Activated T-helper 17 cell treated with anti-CD3 and anti-CD28 coated beads, Interleukin-2, amount 50 U/mL, for 72 hours (primary cell): ENCODE measurements at places on chromosomes 5 and 9.

GRCh38 chr5:114419067-114419388 lies 57.2 kb downstream of the KCNN2 start:
- ATAC-seq, result no peak

- no peak for ATAC-seq
Observed at GRCh38 chr9:15961217-15961616, 408.4 kb downstream of the CCDC171 start.

DNA sequence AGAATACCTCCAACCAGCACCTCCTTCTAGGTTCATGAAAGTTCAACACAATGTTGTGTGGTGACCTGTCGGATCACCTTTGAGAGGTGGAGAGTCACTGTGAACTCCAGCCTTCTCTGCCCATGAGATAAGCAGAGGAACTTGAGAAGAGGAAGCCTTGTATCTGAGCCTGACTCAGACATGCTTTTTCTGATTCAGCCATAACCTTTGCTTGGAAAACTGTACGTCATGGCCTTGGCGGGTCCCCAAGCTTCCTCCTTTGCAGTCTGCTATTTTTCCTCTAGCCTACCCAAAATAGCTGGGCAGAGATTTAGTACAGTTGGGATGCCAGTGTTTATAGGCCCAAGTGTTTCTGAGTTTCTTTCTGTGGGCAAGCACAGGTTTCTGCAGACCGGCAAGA lies 274.7 kb downstream of the CETN3 start:
- ATAC-seq, result no peak

- ATAC-seq, result no peak
Observed at GRCh38 chr5:135356522-135357318, 42.3 kb downstream of the MACROH2A1 start.

DNA sequence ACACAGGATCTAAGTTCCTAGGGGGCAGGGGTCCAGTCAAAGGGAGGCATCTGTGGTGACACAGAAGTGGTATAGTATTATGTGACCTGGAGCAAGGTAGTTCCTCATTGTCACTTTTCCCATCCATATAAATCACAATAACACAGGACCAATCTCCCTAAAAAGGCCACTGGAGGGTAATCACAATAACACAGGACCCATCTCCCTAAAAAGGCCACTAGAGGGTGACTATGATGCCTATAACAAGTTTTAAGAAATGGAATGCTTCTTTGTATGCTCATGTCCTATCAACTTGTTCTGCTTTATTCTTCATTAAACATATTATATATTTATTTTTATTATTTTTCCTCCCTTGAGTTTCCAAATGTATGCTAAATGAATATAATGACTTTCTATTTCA lies 254.6 kb downstream of the ASTN2 start:
- no peak for ATAC-seq

- ATAC-seq, result no peak
Observed at GRCh38 chr5:2184026-2184366, 301.3 kb upstream of the IRX4 start.

GRCh38 chr9:5554254-5554653 lies 43.9 kb downstream of the PDCD1LG2 start:
- ATAC-seq, result peak; percentile 56

DNA sequence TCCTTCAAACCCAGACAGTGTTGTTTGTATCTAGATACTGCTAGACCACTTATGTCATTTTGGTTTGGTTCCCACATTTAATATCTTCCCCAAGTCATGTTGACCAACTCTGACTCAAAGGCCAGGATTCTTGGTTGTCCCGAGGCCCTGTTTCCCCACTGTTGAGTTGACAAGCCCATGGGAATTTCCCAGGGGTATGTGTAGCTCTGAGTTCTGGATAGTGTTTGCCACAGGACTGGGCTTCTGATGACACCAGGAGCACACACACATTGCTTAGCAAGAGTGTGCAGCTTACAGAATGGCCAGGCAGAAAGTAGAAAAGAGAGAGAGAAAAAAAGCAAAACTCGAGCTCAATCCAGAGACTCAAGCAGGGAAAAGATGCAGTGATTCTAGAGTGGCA lies 214.4 kb downstream of the NXNL2 start:
- no peak for ATAC-seq

DNA sequence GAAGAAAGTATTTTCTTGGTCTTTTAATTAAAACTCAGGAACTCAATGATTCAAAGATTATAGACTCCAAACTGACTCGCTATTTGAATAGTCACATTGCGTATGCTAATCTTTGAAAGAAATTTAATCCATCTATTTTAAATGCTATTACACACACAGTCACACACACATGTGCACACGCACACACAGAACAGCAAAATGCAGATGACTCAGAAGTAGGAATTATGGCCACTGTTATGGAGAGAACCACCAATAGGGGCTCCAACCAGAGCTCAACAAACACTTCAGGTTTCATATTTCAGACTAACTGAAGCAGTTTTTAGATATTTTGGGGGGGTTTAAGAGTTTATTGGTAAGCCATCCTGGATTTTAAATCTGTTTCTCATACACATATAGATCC lies 1917.9 kb downstream of the EFNA5 start:
- ATAC-seq, result no peak

- ATAC-seq, result peak; percentile 6
Observed at GRCh38 chr5:173015598-173016455, 32.3 kb downstream of the ATP6V0E1 start.

DNA sequence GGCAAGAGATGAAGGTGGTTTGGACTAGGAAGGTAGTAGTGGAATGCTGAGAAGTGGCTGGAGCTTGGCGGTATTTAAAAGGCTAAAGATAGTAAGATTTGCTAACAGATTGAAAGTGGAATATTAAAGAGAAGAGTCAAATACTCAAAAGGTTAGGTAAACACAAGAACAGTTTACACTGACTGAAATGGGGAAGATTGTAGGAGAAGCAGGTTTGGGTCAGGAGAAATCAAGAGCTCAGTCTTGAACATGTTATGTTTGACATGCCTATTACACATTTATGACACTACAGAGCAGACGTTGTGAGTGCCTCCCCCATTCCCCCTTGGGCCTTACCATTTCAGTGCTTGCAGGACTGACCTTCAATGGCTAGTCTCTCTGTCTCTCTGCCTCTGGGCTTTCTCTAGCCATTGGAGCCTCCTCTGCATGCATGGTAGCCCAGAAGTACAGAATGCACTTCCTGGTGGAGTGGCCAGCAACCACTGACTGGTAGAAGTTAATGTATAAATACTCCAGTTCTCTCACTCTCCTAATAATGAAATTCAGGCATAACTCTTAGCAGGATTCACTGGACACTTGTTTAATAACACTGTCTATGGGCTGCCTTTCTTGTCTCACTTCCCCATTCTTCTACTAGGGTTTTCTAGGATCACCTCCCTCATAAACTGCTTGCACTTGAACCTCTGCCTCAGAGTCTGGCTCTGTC lies 56.8 kb downstream of the HMGCS1 start:
- ATAC-seq, result no peak

DNA sequence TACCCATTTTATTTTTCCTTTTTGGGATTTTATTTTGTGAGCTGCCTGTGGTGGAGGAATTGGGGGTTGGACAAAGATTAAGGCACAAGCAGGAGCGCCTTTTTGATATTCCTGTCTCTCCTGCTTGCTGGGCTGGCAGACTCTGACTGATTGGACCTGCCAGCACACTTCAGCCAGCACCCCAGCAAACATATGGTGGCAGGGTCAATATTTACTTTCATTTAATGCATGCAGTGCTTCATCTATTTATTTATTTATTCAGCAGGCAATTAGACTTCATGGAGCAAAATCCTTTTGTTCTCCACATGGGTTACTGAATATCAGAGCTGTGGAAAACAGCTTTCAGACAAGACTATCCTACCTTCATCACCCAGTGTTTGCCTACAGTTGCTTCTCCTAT lies 48.4 kb upstream of the EPB41L4A start:
- ATAC-seq, result no peak

DNA sequence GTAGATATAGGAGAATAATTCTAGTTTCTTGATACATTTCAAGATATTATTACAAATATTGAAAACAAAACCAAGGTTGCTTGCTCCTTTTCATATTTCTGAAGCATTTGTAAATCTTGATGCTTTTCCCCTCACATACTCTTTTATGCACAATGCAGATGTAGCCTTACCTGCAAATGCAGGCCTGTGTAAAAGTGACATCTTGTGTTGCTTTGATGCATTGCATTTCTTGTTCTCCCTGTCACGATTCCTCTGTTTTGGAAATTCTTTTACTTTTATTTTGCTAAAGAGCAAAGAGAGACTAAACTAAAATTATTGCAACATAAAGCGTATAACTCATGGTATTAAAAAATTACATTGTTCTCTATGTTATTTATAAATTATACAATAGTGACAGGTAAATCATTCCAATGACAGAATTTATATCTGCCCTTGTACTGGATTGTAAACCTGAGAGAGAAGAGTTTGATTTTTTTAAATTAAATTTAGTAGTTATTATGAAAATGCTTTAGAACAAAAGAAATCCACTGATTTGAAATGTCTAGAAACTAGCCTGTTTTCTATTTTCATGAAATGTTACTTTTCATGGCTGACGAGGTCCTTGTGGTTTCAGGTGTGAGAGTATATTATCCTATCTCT lies 970.0 kb downstream of the MAT2B start:
- no peak for ATAC-seq

- no peak for ATAC-seq
Observed at GRCh38 chr5:79772651-79773050, 83.0 kb downstream of the CMYA5 start.

DNA sequence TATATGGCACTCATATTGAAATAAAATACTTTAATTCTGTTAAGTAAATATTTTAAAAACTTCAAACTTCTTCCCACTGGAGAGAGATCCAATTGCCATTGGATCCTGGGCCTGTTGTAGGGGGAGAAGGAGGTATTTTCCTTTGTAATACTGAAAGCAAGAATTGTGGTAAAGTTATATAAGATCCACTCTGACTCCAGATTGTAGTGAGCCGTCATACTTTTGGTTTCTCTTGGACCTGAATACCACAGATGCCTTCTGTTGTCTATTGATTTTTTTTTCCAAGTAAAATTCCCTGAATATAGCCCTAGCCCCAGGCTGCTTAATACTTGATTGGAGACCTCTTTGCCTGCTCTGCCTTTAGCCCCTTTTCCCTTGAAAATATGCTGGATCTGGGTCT lies 86.9 kb downstream of the ATG10 start:
- ATAC-seq, result no peak

GRCh38 chr5:179865491-179866240 lies 7.0 kb upstream of the MRNIP start:
- ATAC-seq, result no peak

GRCh38 chr9:811106-811531 lies 30.4 kb upstream of the DMRT1 start:
- no peak for ATAC-seq

DNA sequence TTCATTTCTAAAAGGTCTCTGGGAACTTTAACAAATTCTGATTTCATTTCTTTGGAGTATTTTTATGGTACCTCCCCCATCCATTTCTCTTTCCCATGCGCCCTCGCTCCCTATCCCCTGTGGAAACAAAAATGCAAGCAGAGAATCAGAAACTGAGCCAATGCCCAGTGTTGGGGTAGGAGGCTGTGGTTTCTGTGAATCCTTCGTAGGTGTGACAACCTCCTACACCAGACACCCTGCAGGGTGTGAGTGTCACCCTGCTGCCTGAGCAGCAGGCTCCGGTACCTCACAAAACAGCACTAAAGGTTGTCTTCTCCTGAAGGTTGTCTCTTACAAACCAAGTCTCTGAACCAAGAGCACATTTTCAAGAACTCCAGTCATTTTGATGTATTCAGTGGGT lies 103.8 kb upstream of the CTSL start:
- ATAC-seq, result no peak

- no peak for ATAC-seq
Observed at GRCh38 chr9:121649476-121650216, 1.8 kb upstream of the DAB2IP start.

DNA sequence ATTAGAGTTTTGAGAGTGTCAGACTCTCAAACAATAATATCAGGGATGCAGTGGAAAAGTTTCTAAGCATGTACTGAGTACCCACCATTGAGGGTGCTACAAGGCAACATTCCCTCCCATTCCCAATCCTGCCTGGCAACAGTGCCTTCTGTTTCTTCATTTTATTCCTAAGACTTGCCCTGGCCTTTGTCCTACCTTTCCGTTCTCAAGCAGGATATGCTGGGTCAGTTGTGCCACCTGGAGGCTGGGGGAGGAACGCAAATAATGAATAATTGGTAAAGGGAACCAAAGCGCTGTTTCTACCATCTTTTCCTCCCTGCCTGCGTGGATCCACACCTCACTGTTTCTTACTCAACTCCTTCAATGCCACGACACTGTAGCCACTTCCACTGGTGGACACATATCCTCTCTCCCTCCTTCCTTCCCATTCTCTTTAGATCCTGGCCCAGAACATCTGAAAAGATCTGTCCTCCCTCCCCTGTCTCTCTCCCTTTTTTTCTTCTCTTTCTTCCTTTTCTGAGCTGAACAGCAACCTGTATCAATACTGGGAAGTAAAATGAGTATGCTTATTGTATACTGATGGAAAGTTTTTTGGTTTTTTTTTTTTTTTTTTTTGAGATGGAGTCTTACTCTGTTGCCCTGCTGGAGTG lies 149.5 kb downstream of the C9orf152 start:
- peak; percentile 69 for ATAC-seq

DNA sequence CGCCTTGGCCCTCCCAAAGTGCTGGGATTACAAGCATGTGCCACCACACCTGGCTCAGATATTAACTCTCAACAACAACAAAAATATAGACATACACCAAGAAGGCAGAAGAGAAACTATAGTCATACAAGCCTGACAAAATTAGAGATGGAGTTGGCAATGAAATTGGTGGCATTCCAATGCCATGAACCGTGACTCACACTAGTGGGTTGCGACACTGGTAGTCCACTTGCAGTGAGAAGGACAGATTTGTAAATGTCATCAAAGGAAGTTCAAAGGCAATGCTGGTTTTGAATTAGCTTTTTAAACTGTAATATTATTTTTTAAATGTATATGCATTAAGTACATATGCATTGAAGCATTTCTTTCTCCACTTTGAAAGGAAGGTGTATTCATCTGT lies 8.5 kb upstream of the DNAJC25 start:
- no peak for ATAC-seq

DNA sequence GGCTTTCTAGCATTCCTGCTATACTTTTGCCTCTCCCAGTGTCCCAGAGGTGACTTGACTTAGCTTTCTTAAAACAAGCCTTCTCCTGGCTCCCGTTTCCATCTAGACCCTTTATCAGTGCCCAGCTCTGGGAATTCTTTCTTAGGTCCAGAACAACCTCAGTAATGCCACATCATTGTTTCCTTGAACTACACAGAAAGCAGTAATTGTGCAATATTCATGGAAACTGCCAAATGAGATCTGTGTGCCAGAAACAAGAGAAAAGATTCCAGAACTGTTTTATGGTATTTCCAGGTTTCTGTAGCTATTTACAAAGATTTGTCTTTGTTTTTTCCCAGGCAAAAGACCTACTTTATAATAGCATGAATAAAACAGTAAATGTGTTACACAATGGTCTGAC lies 391.3 kb downstream of the SLCO4C1 start:
- ATAC-seq, result no peak

DNA sequence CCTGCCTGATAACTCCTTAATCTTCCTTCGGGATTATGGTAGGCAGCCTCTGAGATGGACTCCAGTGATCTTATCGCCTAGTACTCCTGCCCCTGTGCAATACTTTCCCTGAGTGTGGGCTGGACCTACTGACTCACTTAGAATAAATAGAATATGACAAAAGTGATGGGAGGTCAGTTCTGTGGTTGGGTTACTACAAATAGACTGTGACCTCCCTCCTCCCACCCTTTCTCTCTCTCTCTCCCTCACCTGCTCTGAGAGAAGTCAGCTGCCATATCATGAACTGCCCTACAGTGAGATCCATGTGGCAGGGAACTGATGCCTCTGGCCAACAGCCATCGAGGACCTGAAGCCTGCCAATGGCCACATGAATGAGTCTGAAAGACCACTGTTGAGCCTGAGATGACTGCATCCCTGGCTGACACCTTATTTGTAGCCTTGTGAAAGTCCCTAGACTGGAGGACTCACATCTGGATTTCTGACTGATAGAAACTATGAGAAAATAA lies 31.7 kb downstream of the NRG2 start:
- no peak for ATAC-seq
